CD8-positive, alpha-beta T cell (primary cell): ENCODE measurements at places on chromosomes 3 and 15. TPM values are rescaled to one million over a fixed set of nuclear protein-coding genes. Genes with fewer than 3 reads are reported as not detected.

GASK1A gene
- total RNA-seq, result not detected

DGKG gene
- not detected for total RNA-seq

PDIA5 gene
- 2.7 TPM for total RNA-seq

LYZL4 gene
- total RNA-seq, result not detected

C3orf52 gene
- 0.78 TPM for total RNA-seq

ACTC1 gene
- not detected for total RNA-seq

RTP3 gene
- not detected for total RNA-seq

KNG1 gene
- total RNA-seq, result not detected

GNL3 gene
- total RNA-seq, result 113 TPM

LOXL1 gene
- 1.1 TPM for total RNA-seq

DNA sequence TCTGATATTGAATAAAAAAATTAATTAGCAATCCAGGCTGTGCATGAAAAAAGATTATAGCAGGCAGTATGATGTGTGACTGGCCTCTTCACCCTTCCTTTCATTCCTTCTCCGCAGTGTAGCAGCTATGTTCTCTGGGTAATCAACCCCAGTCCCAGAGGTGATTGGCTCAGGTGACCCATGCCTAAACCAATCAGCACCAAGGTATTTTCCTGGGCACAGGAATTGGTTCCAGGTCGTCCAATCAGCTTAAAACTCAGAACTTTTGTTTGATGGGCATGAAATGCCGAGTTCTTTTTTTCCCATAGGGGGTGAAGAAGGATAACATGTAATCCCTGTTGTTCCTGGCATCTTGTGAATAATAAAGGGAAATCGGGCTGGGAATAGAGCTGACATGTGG lies 5.8 kb upstream of the BNC1 start:
- DNase-seq, result no peak

DNA sequence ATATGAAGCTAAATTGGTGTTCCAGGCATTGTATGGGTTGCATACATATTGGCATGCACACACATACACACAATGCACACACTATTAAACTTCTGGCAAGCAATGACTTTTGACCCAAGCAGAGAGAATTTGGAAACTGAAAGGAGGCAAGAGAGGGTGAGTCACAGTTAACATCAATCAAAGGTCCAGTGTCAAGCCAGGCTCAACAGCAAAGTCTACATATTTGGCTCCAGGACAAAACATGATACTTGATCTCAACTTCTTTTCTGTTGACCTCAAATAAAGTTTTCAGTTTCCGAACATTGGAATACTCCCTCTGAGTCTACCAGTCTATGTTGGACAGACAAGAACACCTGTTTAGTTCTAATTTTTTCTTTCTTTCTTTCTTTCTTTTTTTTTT lies 28.3 kb downstream of the IL12A start:
- DNase-seq, result no peak

GRCh38 chr15:83115831-83116565 lies 8.6 kb downstream of the TM6SF1 start:
- no peak for DNase-seq

DNA sequence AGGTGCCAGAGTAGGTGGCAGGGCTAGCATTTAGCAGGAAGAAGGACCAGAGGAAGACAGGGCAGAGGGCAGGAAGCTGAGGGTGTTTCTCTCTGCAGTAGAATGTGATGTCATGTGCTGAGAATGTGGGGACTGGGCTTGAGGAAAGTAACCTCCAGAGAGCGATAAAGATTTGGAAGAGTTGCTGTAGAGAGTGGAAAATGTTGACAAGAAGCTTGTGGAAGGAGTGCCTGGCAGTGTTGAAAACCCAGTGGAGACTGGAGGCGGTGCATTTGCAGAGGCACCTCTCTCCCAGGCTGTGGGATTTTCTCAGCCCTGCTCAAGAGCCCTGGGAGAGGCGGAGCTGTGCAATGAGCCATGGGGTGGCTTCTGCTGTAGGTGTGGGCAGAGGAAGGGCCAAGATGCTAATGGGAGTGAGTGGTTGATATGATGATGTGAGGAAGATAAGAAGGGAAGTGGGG lies 54.8 kb downstream of the MESD start:
- no peak for DNase-seq

DNA sequence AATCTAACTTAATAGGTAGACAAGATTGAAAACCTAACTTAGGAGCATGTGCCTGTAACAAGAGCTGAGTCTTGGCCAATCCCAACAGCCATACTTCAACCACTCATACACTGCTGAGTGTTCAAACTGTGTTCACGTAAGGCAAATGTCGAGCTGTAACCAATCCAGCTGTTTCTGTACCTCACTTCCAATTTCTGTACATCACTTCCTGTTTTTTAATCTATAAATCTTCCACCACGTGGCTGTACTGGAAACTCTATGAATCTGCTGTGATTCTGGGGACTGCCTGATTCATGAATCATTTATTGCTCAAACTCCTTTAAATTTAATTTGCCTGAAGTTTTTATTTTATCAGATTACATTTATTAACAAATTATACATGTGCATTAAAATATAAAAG lies 44.6 kb upstream of the NEDD4 start:
- DNase-seq, result peak; percentile 39

DNA sequence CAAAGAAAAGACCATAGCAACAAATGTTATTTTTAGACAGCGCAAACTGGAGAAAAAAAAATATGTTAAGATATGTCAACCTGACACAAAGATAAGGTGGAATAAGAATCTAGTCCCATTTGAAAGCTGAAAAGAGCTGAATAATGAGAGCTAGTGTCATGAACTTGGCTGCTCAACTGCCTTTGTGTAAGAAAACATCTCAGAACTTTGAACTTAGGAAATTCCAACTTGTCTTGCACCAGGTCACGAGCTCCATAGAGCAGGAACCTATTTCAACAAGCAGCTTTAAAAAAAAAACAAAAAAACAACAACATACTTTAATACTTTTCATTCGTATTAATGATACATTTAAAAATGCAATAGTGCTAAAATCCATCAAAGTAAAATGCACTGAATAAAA lies 79.5 kb downstream of the ZNF280D start:
- DNase-seq, result no peak

GRCh38 chr3:28906561-28907310 lies 374.1 kb upstream of the RBMS3 start:
- no peak for DNase-seq

- DNase-seq, result no peak
Measured at GRCh38 chr15:69341356-69341755, 42.6 kb downstream of the PAQR5 start.

GRCh38 chr3:56133423-56133822 lies 334.8 kb downstream of the ERC2 start:
- DNase-seq, result no peak

- no peak for DNase-seq
Measured at GRCh38 chr3:13004376-13004775, 68.9 kb downstream of the IQSEC1 start.

DNA sequence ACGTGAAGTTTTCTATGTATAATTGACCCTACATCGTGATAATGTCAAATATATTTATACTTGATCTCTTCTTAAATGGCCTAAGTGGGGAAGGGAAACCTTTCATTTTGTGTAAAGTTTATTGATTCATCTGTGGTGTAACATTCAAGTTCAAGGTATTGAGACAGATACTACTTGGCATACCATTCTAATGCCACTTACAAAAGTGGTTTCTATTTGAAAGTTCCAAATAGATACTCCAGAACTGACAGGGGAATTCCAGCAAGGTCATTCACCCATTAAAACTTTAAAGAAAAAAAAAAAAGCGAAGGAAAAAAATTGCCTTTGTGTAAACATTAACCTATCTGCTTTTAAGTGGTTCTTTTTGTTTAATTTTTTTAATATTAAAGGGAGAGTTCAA lies 45.3 kb upstream of the MAP3K13 start:
- no peak for DNase-seq

GRCh38 chr15:74545776-74546656 lies 5.0 kb downstream of the ARID3B start:
- peak; percentile 56 for DNase-seq

- DNase-seq, result no peak
Measured at GRCh38 chr3:98514948-98515347, 7.8 kb downstream of the CLDND1 start.

DNA sequence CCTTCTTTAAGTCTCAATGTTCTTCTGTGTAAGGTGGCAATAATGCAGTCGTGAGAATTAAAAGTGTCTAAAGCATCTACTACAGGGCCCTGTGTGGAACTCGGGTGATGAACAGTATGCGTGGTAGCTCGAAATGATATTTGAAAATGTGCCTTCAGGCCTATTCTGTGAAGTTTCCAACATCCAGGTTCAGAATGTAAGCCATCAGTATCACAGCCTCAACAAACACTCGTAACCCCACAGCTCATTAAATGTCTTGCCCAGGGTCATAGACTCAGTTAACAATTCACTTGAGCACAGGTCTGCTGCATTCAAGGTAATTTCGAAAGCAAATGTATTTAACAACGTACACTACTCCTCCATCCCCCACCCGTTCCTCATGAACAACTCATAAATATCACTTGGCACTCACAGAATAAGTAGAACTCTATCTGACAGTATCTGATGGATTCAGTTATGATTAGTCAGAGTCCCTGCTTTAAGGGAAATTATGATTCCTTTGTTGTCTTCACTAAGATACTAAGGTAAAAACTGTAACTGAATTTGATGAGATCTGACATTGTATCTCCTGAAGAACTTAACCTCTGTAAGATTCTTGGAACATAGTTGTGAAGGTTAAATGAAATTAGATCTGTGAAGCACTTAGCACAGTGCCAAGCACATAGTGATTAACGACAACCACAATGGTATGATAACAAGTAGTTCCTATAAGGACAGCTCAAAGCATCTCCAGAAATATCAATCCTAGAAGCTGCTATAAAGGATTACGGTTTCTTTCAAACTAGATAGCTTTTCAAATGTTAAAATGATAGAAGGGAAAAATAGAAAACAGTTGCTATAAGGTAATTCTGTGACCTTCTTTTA lies 642.3 kb downstream of the TBL1XR1 start:
- no peak for DNase-seq

DNA sequence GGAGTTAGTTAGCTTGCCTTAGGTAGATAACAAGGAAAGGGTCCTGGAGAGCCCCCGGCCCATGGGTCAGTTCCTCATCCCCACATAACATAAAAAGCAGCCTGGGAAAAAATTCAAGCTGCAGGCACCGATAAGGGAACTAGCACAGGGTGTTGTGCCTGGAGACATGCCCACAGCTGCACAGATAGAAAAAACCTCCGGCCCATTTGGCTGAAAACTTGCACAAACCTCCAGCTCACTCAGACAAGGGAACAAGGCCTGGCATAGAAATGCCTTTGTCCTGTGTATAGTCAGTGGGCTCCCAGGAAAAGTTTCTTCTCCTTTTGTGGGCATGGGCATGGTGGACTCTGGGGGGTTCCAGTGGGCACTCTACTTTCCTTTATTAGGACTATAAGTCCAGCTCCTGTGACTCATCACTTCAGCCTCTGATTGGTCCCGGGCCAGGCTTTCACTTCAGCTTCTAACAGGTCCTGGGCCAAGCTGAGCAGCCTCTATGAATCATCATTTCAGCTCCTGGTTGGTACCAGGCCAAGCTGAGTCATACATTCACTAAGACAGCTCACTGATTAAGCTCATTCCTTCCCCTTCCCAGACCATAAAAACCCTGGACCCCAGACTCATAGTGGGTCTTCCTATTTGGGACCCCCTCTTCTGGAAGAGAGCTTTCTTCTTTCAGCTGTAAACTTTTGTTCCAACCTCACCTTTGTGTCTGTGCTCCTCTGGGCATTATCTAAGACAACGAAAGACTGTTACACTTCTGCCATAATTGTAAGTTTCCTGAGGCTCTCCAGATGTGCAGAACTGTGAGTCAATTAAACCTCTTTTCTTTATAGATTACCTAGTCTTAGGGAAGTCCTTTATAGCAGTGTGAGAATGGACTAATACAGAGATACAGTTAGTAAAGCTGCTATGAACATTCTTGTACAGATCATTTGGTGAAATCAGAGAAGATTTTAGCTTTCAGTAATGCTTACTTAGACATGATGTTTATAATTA lies 348.0 kb upstream of the DPPA4 start:
- no peak for DNase-seq

GRCh38 chr3:39383881-39384664 lies 903 bp downstream of the SLC25A38 start:
- DNase-seq, result peak; percentile 90

DNA sequence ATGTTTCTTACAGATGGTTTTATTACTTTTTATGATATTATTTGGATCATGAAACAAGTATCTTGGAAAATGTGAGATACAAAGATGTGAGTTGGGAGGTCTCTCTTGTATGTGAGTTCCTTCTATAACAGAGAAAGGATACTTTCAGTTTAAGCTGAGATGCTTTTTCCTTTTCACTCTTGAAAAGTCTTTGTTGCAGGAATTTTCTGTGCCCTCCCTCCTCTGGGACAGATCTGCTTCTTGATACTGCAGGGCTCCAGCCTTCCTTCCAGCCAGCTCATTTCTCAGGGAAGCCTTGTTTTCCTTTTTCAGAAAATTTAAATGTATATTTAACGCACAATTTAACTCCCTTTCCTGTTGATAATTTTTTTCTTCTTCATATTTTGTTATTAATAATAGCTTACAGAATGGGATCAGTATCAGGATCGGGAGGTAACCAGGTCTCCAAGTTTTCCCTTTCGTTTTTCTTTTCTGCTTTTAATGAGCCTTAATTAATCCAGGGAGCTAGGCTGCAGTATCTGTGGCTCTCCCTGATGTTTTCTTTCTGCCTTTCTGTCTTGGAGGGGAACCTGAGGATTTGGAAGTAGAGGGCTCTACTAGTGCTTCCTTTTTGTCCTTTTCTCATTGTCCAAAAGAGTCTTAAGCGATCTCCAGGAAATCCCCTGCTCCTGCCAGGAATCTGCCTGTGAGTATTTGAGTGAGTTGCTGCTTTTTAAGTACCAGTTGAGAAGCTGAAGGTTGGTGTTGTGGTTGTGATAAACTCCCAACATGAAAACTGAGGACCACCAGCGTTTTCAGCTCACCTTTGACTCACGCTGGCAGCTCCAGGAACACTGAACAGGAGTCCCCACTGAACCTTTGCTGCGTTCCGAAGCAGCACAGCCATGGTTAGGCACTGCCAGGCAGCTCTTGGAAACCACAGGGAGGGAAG lies 105.7 kb downstream of the IGF1R start:
- no peak for DNase-seq

GRCh38 chr15:57806003-57806402 lies 99.5 kb downstream of the POLR2M start:
- DNase-seq, result no peak

DNA sequence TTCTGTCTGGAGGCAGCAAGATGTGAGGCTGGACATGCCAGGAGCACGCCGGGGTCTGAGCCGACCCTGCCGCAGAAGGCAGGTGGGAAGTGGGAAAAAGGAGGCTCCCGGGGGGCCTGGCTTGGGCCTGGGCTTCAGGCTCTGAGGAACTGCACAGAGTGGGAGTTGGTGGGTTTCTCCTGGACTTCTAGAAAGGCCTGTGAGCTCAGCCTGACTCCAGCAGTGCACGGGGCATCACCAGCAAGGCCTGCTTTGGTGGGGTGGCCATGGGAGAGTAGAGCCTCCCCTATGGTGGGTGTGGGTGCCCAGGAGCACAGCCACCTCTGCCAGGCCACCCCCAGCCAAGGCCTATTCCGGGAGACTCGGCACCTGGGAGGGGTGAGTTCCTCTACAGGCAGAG lies 18.1 kb upstream of the SLC41A3 start:
- DNase-seq, result no peak

DNA sequence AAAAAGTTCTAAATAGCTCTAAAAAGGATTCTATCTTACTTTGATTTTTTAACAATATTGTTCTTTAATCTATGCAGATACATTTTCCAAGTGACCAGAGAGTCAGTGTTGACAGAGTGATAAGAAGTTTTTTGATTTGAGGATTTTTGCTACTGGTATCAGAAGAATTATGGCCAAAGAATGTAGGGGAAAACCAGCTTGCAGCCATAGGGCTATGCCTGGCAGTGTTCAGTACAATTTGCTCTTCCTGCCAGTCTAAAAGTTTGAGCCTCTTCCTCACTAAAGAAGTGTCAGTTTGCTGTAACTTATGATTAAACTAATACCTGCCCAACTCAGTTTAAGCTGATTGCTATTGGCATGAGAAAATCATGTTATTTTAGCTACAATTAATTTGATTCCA lies 35.3 kb upstream of the FSIP1 start:
- DNase-seq, result no peak
